ENCODE measurements at places on chromosomes 11 and 22.

DNA sequence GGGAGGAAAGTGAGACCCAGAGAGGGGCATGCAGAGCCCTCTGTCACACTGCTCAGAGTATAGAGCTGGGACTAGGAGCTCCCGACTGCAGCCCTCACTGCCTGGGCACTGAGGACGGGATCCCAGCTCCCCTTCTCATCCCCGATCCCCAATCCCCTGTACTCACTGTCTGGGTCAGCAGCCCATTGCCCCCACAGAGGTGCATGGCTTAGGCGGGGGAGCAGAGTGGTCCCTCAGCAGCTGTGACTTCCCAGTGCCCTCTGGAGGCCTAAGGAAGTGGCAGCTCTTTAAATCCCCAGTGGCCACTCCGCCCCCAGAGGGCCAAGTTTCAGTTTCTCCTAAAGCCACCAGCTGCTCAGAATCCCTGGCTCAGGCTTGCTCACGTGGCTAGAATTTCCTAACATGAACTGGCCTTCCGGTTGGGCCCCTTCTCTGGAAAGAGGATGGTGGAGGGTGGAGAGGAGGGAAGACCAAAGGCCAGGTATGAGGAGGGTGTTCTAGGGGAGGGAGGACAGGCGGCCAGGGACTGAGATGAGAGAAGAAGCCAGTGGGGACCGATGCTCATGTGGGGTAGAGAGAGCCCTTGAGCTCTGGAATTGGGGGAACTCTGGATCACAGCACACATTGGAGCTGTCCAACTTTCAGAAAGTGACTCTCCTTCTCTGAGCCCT lies at the start of gene BATF2:
Gene BATF2, minus strand, starts transcription at position 262 of the 671 bp plus-strand sequence. Its CDS starts 57 bp downstream, at position 205.
- no peak for DNase-seq

DNA sequence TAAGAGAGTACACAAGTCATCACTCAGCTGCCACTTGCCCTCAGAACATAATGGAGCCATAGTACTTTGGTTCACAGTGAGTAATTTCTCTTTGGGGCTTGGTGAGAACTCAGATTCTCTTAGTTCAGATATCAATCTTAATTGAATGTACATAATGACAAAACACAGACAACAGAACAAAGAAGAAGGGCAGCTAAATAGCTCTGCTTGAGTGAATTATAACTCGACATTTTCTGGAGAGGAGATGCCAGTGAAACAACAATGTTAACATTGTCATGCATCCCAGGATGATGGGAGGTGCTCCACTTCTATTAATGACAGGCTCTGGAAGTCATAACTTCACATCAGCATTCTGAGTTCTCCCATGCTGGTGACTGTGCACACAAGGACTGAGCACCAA lies 508.1 kb downstream of the TMEM135 start:
- DNase-seq = no peak

DNA sequence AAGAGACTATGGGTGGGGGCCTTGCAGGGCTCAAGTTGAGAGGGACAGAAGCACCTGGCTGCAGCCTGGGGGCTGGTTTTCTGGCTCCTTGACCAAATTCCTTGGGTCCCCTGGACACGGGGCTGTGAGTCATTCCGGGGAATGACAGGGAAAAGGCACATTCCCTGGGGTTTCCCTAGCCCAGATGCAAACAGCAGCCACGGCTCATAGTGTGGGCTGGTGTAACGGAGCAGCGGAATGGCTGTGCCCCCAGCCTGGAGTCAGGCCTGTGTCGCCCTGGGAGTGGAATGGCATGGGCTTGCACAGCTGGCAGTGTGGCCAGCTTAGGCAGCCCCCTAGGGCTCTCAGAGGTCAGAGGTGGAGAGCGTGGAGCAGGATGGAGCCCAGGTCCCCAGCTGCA lies 77.6 kb upstream of the KCNQ1OT1 start:
- no peak for DNase-seq

- DNase-seq = peak; percentile 67
Observed at GRCh38 chr11:33329705-33330329, 72.6 kb downstream of the HIPK3 start.

- no peak for DNase-seq
Observed at GRCh38 chr11:69899957-69900821, 81.0 kb upstream of the FGF3 start.

GRCh38 chr11:110289472-110289871 lies 6.9 kb downstream of the RDX start:
- DNase-seq = no peak

DNA sequence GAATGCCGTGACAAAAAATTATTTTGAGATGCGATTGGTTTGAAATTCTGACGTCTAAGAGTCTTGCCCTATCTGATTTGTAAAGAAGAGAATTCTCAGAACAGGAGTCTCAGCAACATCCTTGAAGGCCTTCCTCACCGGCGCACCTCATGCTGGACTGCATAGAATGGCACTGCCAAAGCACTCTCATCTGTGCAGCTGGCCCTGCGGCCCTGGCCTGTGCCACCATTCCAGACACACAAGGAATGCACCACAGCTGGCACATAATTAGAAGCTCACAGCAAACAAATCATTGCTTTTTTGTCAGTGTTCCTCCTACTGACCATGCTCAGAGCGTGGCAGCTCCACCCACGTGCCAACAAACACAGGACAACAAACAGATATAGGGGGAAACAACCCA lies 166.0 kb downstream of the KIRREL3 start:
- no peak for DNase-seq

- DNase-seq = no peak
Observed at GRCh38 chr11:85269109-85269508, 358.0 kb downstream of the DLG2 start.
